ENCODE measurements at places on chromosomes 2 and 18.

GRCh38 chr2:47049502-47049901, 105.6 kb downstream of the STPG4 start:
- DNase-seq = no peak

DNA sequence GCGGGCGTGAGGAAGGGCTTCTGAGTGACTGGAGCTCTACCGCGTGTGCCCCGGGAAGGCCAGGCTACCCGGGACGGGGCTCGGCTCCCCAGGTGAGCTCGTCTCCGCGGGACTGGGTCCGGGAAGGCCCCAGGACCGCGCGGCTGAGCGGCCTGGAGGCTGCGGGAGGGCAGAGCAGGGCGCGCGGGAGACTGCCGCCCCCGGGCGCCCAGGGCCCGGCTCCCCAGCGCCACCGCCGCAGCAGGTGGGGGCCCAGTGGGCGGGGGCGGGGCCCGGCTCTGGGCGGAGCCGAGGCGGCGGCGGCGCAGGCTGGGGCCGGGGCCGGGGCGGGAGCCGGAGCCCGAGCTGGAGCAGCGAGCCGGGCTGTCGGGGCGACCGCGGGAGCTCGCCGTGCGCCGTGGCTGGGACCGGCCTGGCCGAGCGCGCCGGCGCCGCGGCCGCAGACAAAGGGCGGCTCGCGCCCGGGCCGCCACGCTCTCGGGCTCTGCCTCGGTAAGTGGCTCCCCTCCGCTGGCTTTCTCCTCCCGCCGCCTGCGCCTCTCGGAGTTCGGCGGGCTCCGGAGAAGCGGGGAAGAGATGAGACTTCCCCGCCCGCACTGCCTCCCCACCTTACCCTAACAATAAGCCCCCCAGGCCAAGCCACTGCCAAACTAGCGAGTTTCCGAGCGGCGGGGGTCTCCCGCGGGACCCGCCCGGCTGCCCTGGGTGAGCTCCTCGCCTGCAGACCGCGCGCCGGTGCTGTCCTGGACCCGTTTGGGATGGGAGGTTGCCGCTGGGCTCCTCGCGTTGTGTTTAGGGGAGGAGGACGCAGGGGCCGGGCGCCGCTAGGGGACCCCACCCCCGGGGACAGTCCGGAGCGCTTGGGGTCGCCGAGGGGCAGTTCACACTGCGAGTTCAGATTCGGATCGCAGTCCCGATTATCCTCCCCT, at the start of gene MAPK4:
TSS of gene MAPK4 (plus strand) at position 336 of the 929 bp plus-strand sequence. CDS start 103,872 bp downstream, outside the sequence.
- DNase-seq = peak; percentile 38

- no peak for DNase-seq
These were observed 111.9 kb upstream of the CDH2 start for GRCh38 chr18:28288784-28289183.

DNA sequence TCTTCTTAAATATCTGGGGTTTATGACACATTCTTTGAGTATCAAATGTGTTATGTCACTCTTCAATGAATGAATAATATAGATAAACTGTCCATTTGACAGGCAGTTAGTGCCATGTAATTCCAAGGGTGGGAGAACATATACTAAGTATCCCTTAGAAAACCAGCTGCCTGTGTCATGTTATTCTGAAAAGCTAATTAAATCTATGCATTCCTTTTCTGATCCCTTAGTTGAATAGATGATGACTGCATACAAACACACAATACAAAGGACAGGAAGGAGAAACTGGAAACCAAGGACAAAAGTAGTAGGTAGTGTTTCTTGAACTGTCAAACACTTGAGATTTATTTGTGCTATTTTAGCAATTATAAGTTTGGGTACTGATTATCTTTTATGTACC, 8.3 kb downstream of the ARHGAP28 start:
- DNase-seq = no peak

GRCh38 chr2:238927746-238928519, 80.0 kb downstream of the TWIST2 start:
- no peak for DNase-seq

DNA sequence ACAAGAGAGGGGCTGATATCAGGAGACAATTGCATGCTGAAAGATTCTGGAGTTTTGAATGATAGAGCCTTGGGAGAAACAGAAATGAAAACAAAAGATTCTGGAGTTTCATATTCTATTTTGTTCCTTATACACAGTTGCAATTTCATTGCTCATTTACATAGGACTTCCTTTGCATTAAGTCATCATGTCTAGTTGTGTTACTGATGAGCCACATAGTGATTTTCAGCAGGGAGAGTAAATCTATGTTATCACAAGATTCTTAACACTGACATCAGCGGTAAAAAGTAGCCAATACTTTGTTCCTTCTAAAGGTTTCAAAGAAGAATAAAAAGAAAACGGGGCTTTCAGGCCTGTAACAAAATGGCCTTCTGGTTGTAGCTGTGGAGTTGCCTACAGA, 7.1 kb downstream of the ADAM17 start:
- no peak for DNase-seq

DNA sequence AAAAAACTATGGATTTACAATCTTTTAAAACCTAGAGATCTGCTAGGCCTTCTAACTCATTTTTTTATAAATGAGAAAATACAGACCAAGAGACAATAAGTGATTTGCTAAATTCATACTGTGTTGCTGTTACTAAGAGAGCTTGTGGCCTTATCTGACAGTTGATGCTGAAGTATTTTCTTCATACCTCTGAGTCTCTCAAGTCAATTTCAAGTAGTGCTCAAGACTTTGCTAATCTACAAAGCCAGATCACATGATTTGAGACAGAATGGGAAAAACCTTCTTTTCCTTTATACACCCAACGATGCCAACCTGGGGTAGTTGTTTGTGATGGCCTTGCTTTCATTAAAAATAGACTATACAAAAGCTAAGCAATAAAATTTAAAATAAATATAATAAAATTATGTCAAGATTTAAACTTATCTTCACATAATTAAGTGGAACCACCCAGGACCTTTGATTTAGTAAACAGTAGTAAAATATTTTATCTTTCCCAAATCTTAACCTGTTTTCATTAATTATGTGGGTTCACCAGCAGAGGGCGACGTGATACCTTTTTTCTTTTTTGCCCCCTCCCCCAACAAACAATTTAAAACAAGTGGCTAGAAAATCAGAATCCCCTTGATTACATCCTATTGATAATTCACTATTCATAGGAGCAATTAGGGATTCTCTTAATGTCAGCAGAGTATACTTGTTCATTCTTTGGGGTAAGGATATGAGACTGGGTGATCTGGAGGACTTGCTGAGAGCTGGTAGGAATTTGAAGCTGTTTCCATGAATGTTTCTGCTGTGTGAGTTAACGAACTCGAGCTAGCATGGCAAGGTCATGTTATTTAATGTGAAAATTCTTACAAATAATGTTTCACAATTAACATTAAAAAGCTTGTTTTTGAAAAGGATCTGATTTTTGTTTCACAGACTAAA, 49.6 kb upstream of the SLC5A7 start:
- DNase-seq = no peak

DNA sequence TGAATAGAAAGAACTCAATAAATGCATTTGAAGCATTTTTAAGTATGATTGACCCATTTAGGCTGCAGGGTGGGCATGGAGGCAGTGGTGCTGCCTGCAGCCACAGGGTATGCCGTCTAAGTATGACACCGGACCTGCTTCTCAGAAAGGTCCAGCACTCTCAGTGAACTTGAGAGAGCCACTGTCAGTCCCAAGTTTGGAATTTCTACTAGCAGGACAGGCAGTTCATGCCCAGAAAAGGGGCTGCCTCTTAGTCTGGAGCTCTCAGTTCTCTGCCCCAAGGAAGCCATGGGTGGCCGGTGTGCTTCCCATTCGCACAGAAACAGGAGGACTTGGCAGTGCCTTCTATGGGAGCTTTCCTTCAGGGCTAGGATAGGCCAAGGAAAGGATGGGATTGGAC, 24.0 kb upstream of the MYCN start:
- DNase-seq = no peak

- DNase-seq = no peak
These were observed 3.6 kb downstream of the LGALSL start for GRCh38 chr2:64457524-64457923.

- no peak for DNase-seq
These were observed 129.7 kb downstream of the PHLPP1 start for GRCh38 chr18:62844850-62845643.

DNA sequence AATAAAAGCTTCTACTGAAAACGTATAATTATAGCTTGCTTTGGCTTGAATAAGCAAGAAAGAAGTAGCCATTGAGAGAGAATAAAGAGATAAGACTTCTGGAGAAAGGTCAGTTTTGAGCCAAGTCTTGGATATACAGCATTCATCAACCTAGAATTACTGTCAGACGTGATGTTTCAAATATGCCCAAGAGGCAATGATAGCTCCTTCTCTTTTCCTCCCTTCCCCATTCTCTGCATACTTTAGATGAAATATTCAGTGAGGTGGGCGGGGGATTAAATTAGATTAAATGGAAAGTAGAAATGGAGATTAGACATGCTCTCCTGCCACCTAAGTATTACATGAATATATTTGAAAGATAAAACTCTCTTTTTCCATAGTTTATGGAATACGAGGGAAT, 8.7 kb downstream of the ANTXR1 start:
- DNase-seq = no peak

DNA sequence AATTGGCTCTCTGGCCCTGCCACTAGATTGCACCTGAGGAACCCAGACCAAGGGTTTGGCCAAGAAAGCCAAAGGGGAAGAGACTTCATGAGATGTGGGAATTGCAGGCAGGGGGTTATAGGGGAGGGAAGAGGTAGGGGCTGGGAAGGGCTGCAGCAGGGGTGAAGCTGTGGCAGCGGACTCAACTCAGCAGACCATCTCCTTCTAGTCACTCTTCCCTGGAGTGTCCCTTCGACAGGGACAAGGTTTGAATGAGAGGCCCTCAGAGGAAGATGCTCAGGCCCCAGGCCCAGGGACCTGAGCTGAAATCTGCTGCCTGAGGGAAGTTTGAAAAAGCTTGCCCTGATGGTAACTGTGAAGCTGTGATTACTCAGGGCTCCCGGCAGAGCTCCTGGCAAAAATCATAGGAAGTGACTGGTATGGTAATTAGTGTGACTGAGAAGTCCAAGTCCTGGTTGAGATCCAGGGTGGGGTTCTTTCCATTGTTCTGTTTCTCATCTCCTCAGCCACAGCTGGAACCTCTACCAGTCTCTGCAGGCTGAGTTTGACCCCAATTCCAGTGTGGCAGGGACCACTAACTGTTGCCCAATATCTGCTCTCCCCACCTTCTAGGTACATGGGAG, 300.9 kb downstream of the CYP26B1 start:
- no peak for DNase-seq

DNA sequence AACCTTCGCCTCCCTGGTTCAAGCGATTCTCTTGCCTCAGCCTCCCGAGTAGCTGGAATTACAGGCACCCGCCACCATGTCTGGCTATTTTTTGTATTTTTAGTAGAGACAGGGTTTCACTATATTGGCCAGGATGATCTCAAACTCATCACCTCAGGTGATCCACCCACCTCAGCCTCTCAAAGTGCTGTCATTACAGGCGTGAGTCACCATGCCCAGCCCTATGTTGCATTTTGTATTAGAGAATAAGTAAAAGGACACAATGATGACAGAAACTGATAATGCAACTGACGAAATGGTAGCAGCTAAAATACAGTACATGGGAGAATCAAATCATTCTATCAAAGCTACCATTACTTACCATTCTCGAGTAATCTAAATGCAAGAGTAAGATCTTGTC, 276.7 kb downstream of the DSEL start:
- no peak for DNase-seq

DNA sequence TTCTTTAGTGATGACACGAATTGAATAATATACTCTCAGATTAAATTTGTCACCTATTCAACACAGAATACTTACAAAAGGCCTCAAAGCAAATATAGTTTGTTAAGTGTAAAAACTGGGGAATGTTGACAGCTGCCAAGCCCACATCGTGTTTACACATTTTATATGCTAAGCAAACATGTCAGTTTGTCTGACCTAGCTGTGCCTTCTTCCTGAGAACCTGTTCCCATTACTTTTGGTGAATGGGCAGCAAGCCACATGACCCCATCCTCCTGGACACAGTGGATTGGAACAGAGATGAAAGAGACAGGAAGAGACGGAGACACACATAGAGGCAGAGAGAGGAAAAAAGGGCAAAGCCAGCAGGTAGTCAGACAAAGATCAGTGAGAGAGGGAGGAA, 22.9 kb upstream of the CUL3 start:
- DNase-seq = no peak

DNA sequence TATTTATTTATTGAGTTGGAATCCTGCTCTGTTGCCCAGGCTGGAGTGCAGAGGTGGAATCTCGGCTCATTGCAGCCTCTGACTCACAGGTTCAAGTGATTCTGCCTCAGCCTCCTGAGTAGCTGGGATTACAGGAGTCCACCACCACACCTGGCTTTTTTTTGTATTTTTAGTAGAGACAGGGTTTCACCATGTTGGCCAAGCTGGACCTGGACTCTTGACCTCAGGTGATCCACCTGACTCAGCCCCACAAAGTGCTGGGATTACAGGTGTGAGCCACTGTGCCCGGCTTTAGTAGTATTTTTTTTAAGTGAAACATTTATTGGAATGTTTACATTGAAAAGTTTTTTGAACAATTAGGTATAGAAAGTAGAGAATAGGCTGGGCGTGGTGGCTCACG, 23.9 kb downstream of the SLC20A1 start:
- no peak for DNase-seq

DNA sequence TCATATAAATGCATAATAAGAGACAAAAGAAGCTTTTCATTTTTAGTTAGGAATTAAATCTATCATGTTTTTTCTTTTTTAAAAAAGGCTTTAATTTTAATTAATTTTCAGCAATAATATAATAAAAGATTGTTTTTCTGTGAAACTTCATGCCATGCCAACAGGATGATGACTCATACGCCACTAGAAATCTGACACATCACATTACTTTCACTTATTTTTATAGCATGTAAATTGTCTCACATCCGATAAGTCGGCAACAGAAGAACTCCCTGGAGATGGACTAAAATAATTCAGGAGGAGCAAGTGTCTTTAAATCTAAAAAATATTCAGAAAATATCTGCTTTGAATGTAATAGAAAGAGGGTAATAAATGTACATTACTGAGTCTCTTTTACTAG, 1024.2 kb upstream of the ACVR2A start:
- DNase-seq = no peak

- DNase-seq = no peak
These were observed 52.4 kb downstream of the MYO5B start for GRCh38 chr18:50142441-50143120.

DNA sequence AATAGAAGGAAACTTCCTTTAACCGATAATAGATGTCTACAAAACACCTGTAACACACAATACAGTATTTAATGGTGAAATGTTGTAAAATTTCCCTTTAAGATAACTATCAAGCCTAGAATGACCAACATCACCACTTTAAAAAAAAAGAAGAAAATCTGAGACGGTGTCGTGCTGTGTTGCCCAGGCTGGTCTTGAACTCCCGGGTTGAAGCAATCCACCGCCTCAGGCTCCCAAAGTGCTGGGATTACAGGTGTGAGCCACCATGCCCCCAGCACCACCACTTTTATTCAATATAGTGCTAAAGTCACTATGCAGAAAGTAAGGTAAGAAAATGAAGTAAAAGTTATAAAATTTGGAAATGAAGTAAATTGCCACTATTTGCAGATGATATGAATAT, 96.9 kb downstream of the MYOM1 start:
- DNase-seq = no peak

- no peak for DNase-seq
These were observed 805.7 kb upstream of the FSHR start for GRCh38 chr2:49959961-49960553.

- peak; percentile 31 for DNase-seq
These were observed 237.8 kb upstream of the THSD7B start for GRCh38 chr2:136527560-136527959.

All from activated naive CD4-positive, alpha-beta T cell treated with anti-CD3 and anti-CD28 coated beads, Interleukin-2, amount 10 ng/mL, durations not matched to agents 7 days and 5 days (primary cell).